Stimulated activated CD4-positive, alpha-beta T cell treated with anti-CD3 and anti-CD28 coated beads, Interleukin-1b, Interleukin-23, amount 100 ng/mL, for 1 hour (primary cell): ENCODE measurements at places on chromosomes 2 and 18.

DNA sequence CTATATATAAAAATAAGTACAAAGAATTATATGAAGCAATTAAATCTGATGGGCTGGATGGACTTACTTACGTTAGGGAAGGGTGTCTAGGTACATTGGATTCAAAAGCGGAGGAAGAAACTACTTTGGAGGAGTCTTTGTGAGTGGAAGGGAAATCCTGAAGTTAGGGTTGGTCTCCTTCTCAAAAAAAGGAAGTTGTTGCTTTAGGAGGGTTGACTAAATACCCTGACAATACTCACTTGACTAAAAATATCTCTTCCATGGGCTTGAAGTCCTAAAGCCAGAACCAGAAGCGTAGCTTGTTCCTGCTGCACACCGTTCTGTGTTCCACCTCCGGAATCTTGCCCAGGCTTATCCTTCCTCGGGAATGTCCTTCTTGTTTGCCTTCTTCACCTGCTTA is 143.3 kb upstream of the ZEB2 start:
- DNase-seq: no peak

GRCh38 chr18:71878226-71878625 is 665.9 kb downstream of the CBLN2 start:
- DNase-seq: no peak

DNA sequence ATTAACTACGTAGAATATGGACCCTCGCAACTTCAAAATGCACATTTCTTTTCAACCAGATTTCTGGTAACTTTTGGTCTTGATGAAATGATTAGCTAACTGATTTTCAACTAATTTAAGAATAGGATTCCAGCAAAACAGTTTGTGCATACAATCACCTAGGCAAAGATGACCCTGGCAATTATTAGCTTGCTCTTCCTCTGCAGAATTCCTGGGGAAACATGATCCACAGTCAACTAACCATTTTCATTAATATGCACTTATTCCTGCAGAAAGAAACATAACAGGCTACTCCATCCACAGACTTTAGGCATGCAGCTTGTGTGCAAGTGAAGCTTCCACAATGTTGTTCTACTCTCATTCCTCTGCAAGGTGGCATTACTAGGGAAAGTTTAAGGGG is 1150.8 kb upstream of the FANCL start:
- no peak for DNase-seq

- no peak for DNase-seq
These were observed 7.8 kb downstream of the RAX start for GRCh38 chr18:59265246-59265973.

DNA sequence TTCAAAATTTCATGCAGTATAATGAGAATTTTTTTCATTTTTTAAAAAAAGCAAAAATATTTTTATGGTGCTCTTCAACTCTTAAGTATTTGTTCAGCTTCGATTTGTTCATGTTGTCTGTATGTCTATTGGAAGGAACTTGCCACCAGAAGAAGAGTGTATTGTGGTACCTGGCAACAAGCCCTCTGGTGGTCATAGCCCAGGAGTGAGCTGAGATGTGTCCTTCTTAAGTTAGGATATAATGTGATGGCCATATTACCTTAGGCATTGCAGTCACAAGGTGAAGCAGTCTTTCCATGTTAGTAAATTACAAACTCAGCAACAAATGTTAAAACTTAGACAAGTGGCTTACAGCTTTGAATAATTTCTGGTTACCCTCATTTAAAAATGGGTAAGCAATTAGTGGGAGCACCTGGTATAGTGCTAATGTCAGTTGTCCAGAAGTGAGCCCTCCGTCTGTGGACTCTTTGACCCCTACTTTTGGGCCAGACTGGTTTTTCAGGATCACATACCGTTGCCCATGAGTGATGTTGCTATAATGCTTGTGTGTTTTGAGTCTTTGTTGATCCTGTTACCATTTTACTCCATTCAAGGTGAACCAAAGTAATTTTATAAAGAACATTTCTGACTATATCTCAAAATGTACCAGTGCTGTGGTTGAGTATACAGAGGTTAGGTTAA is 57.4 kb downstream of the MYO1B start:
- no peak for DNase-seq

GRCh38 chr2:63092857-63093256 is 42.2 kb downstream of the OTX1 start:
- no peak for DNase-seq

DNA sequence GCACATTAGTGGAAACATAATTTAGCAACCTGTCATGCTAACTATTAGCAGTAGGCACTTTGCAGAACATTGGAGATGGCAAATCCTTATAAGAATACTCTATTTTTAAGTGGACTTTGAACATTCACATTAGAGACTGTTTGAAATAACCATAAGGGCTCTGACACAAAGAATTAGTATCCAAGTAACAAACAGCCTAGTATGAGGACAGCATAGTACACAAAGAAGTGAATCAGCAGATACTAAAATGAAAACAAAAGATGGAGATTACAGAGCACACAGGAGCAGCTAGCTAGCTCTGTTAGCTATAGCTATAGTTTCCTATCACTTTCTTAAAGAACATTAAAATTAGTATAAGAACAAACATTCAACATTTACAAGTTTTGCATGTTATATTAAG is 256.3 kb upstream of the SPOPL start:
- no peak for DNase-seq

DNA sequence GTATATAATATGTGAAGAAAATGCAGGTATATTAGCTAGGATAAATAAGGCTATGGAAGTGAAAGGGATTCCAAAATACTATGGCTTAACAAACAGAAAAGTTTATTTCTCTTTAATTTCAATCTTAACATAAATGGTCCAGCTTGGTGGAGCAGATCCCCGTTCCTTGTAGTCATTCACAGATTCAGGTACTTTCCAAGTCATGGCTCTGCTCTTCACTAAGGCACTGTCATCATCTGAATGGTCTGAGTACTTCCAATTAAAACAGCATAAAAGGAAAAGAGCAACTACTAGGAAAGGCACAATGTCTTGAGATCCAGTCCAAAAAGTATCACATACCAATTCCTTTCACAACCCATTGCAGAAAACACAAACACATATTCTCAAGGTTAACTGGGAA is 63.4 kb downstream of the OLA1 start:
- DNase-seq: no peak

DNA sequence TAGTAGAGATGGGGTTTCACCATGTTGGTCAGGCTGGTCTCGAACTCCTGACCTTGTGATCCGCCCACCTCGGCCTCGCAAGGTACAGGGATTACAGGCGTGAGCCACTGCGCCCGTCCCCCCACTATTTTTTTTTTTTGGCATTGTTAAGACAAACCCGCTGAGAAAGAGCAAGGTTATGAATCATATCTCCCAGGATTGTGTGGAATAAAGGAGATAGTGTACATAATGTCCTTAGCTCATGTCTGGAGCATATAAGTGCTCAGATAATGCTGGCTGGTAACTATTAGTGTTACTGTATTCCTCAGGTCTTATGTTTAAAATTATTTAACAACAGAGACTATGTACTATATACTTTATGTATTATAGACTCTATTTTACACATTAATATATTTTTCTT is 36.0 kb downstream of the TTC27 start:
- no peak for DNase-seq

DNA sequence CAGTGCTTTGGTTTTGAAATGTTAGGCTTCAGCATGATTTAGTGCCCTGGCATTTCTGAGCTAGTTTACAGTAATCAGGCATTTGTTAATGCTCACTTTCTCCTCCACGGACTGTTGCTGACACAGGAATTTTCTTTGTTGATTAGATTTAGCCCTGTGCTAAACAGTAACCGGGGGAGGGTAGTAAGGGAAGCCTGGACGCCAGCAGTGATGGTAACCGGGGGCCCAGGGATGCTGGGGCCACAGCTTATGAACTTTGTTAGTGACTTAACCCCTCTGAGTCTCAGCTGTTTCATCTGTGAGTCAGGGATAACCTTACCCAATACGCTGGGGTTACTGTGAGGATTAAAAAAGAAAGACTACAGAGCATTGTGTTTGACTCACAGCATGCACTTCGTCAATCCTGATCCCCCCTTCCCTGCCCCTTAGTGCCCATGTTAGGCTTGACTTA is 33.5 kb downstream of the KLHL29 start:
- no peak for DNase-seq

GRCh38 chr18:35479911-35480586 is 17.7 kb downstream of the INO80C start:
- DNase-seq: no peak

DNA sequence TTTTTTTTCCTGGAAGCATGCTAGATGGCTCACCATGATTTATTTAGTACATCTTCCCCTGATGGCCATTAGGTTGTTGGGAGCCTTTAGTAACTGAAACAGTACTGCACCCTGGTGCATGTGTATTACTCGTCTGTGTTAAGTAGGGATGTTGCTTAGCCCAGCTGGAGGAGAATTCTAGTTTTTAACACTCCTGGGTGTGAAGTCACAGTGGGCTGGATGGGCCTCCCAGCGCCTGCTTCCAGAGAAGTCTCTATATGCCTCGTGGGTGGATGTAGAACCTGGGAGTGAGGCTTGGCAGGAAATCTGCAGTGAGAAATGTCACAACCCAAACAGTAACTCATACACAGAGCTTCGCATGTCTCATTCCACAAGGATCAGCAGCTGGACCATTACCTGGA is 28.9 kb upstream of the NT5DC4 start:
- DNase-seq: no peak

- DNase-seq: no peak
These were observed 540.1 kb downstream of the CMPK2 start for GRCh38 chr2:6325616-6326015.

GRCh38 chr18:3410273-3410672 is 39.7 kb upstream of the TGIF1 start:
- DNase-seq: no peak

DNA sequence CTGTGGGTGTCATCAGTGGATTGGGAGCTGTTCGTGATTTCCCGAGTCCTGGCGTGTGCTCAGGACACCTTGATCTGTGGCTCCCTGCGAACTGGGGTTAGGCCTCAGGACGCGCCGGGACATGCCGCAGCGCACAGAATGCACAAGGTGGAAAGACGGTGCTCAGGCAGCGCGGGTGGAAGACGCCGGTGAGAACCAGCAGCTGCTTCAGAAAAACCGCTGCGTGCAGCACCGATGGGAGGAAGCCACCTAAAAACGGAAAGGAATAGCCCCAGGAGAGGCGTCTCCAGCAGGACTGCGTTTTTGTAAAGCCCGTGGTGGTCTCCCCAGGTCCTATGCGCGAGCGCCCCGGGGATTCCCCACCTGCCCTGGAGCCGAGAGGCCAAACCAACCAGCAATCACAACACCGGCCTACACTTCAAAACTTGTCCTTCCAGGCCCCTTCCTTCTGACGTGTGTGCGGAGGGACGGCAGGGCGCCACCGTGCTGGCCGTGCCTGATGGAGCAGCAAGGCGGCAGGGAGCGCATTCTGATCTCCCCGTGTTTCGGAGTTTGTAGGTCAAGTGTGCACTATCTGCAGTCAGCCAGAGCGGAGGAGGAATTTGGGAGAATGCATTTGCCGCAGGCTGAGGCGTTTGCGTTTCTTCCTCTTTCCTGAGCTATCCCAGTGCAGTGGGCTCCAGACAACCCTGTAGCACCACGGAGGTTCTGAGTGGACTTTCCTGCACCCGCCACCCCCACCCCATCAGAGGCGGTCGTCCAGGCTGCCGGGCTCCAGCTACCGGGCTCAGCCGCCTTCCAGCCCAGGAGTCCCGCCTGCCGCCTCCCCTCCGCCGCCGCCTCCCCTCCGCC is 32.2 kb downstream of the RTP5 start:
- DNase-seq: no peak

DNA sequence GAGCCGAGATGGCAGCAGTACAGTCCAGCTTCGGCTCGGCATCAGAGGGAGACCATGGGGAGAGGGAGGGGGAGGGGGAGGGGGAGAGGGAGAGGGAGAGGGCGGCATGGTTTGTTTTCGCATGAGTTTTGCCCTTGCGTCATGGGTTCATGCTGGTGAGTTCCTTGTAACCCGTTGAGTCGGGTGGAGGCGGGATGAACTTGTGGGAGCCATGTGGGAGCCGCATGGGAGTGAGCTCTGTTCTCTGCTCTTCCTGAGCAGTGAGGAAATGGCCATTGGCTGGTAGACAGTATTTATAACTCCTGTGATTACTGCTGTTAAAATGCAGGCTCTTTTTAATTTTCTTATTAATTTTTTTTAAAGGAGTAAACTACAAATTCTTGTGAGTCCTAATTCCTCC is 108.0 kb downstream of the CEP192 start:
- DNase-seq: no peak

DNA sequence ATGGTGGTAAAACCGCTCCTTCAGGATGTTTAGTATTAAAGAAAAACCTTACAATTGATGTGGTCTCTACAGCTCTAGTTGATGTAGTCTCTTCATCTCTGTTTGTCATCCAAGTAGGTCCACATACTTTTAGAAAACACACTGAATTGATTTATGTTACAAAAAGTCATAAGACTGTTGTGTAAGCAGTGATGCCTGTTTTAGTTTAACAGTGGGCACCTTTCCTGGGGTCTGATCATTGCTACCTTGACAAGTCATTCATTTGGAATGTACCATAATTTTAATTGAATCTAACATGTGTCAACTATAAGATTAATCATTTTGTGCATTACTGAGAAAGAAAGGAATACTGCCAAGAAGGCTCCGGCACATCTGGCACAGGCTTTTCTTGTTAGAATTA is 34.3 kb downstream of the GIGYF2 start:
- DNase-seq: no peak

DNA sequence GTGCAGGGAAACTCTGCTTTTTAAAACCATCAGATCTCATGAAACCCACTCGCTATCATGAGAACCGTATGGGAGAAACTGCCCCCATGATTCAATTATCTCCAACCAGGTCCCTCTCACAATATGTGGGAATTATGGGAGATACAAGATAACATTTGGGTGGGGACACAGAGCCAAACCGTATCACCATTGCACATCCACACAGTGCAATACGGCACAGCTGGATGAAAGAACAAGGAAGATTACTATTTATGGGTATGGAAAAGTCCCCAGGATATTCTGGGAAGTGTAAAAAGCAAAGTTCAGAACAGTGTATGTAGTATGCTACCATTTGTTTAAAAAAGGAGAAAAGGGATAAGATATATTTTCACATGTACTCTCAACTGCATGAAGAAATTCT is 290.1 kb downstream of the PIK3C3 start:
- no peak for DNase-seq

GRCh38 chr2:30675758-30676157 is 131.5 kb downstream of the CAPN13 start:
- no peak for DNase-seq

DNA sequence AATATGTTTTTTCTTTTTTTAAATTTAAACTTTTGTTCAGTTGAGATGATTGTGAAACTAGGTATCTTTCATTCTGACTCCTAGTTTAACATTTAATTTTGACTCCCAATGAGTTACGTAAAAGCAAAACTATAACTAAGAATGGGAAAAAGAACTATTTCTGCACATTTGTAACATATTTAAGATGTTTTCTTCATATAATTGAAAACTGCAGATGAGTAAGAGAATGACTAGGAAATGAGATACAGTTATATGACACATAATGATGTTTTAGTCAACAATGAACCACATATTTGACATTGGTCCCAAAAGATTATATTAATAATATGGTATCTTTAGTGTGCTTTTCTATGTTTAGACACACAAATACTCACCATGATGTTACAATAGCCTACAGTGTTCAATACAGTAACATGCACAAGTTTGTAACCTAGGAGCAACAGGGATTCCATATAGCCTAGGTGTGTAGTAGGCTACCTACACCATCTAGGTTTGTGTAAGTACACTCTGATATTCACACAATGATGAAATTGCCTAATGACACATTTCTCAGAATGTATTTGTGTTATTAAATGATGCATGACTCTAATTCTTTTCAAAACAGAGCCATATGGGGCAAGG is 12.6 kb downstream of the ERMN start:
- DNase-seq: no peak

- DNase-seq: no peak
These were observed 176.8 kb upstream of the TRIB2 start for GRCh38 chr2:12539776-12540562.

GRCh38 chr2:188320861-188321260 is 29.2 kb downstream of the GULP1 start:
- DNase-seq: no peak
